T1000 (cell line): ENCODE measurements at places on chromosomes 7 and 10.

- DNase-seq, result no peak
Measured at GRCh38 chr10:5419466-5420094, 7.2 kb downstream of the NET1 start.

DNA sequence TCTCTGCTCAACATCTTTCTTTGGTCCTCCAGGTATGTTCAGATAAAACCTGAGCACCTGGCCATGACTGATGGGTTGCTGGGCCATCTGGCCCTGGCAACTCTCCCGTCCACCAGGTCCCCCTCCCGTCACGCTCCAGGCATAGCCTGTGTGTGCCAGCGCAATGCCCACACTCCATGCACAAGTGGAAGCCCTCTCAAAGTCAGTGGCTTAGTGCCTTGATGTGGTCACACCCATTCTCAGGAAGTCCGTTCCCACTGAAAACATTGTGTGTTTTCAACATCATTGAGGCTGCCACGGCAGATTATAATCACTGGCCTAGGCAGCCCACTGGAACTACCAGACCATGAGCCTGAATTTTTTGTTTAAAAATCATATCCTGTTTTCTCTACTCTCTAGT, 170.6 kb upstream of the LANCL2 start:
- DNase-seq, result no peak

DNA sequence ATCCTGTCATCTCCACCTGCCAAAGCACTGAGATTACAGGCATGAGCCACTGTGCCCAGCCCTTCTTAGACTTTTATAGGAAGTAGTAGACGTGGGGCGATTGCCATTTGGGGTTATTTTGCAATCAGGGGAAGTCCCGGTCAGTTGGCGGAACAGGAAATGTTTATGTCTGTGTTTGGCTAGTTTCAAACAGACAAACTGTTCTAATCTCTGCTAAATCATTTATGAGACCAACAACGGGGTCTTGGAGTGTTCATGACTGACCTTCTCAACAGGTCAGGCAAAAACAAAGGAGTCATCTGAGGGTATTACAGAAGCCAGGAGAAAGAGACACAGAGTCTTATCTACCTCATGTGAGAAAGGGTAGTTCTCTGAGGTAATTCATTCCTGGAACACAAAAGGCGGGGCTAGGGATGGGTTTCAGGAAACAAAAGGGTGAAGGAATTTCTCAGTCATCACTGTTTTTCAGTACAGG, 6.6 kb upstream of the TPK1 start:
- DNase-seq, result no peak

DNA sequence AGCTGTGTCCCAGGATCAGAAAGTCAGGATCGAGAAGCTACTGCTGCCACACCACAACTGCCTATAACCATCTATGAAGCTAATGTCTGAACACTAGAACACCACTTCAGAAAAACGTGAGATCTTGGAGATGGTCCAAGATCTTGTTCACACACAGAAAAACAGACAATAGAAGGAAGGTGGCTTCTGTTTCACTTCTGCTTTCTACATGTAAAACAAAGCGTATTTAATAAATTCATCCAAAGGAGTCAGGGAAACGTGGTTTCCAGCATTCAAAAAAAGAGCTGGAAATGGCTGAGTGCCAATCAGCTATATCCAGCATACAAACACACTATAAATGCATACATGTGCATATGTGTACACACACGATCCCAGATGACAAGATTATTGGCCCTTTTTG, 70.2 kb upstream of the CCDC71L start:
- no peak for DNase-seq

DNA sequence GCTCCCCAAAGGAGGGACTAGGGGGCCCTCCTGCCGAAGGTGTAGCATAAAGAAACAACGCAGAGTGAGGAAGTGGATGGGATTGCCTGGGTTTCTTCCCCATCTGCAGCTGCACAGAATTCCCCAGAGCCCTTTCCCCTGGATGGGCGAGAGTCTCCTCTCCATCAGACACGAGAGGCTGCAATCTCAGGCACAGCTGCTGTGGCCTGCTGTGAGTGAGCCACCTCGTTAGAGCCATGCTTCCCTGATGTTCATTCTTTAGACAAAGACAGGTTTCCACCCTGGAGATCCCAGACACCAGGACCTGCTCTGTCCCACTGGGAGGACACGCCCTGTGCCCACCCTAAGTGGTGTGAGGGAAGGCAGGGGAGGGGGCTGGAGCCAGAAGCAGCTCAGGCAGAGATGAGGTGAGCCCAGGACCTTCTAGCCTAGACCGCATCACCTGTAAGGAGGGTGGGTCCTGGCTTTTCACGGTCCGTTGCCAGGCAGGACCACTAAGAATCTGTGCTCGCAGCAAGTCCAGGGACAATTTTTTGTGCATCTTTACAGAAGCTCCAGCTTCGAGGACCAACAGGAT, 268.6 kb upstream of the TCERG1L start:
- no peak for DNase-seq

DNA sequence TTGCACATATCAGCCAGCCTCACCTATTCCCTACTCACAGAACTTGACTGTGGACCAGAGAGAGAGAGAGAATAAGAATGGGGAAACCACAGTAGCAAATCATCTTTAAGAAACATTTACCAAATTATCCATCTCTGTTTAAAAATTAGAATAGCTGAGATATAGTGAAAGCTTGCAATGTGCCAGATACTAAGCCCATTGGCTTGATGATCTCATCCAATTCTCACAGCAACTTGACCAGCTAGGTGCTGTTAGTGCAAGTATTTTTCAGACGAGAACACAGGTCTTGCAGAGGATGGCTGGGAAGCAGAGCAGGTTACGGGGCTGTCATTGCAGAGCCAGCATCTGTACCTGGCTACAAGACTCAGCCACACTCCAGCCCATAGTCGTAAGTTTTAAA, 50.9 kb downstream of the KLF6 start:
- DNase-seq, result no peak

DNA sequence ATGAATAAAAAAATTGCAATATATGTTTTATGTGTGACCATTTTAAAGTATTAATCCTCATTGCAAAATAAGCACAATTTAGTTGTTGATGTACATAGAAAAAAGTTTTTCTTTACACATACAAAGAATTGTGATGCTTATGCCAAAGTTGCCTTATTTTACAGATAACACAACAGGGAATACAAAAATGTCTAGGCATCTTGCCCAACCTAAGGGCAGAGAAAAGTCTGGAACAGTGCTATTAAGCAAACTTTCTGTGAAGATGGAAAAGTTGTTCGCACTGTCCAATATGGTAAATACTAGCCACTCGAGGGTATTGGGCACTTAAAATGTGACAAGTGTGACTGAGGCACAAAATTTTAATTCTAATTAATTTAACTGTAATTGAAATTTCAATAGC, 190.2 kb upstream of the HGF start:
- no peak for DNase-seq

GRCh38 chr7:88092676-88092999, 127.2 kb downstream of the SRI start:
- no peak for DNase-seq

DNA sequence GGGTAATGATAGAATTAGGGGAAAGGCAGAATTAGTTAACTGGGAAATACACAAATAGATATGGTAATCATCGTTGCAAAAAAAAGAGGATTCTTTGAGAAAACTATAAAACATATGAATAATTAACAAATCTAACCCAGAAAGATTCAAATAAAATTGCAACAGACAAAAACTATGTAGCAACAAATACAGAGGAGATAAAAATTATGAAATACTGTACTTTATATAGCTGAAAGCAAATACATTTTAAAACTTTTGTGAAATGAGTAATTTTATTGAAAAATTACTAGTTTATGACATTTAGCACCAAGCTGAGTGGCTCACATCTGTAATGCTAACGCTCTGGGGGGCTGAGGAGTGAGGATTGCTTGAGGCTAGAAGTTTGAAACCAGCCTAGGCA, 356.7 kb downstream of the CALN1 start:
- DNase-seq, result no peak

GRCh38 chr10:48336978-48337599, 30.6 kb downstream of the MAPK8 start:
- DNase-seq, result no peak

GRCh38 chr10:58180666-58181065, 87.0 kb downstream of the IPMK start:
- DNase-seq, result no peak

- DNase-seq, result no peak
Measured at GRCh38 chr7:73717025-73717807, 2.3 kb downstream of the STX1A start.

DNA sequence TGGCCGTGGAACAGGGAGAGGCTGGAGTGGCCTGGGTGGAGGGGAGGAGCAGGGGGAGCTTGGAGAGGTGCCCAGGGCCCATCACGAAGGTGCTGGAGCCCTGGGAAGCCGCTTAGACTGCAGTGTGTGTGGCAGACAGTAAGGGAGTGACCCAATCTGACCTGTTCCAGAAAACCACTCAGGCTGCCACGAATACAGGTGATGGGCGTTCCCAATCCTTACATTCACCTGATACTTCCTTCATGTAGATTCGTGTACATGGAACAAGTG, 161.7 kb downstream of the SVIL start:
- no peak for DNase-seq

GRCh38 chr7:99863847-99864440, 12.9 kb downstream of the OR2AE1 start:
- DNase-seq, result no peak

- no peak for DNase-seq
Measured at GRCh38 chr10:2933519-2933918, 133.8 kb upstream of the PFKP start.

GRCh38 chr7:139032473-139032872, 3.4 kb downstream of the ZC3HAV1L start:
- DNase-seq, result no peak

DNA sequence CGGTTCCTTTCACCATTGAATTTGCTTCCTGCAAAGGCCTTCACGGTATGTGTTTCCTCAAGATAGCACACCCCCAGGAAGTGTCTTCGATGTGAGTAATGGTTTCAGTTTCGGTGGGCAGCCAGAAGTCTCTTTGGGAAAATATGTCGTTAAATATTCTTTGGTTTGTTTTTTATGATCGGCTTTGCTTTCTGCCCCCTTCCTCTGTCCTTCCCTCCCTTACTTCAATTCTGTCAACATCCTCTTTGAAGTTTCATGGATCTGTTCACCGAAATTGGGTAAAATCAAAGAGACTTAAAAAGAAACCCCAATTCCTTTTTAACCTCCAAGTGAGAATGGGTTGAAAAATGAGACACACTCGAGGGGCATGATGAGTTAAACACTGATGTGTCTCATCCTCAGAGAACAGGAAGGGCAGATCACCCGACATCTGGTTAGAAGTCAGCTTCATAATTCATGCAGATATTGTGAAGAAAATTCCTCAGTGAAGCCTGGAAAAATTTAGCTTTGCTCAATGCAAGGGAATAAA, 170.8 kb upstream of the HABP2 start:
- DNase-seq, result no peak

GRCh38 chr10:133459454-133460207, 5.9 kb downstream of the SCART1 start:
- DNase-seq, result no peak

GRCh38 chr10:53597835-53598251, 825.3 kb upstream of the MBL2 start:
- DNase-seq, result no peak
